ENCODE measurements at places on chromosomes 6 and 20.

- no peak for DNase-seq
Measured at GRCh38 chr6:37868447-37868825, 48.9 kb downstream of the ZFAND3 start.

DNA sequence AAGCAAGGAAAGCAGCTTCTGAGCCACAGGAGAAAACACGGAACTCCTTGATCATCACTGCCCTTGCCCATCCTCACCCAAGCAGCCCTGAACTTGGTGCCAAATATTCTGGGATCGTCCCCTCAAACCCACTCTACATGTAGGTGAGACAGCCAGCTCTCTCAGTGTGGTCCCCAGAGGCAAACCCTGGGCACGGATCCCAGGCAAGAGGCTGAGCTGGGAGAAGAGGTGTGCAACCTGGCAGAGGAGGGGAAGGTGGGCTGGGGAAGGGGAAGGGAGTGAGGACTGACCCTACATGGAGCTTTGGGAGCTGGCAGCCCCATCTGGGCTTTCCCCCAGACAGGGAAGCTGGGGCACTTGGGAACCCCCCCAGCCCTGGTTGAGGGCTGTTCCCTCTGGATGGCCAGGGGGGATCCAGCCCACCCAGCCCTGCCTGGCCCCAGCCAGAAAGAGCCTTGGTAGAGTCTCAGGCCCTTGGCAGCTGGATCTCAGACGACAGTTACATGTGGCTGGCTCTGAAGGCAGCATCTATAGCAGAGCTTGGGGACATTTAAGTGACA lies 186.2 kb upstream of the CST7 start:
- no peak for DNase-seq

DNA sequence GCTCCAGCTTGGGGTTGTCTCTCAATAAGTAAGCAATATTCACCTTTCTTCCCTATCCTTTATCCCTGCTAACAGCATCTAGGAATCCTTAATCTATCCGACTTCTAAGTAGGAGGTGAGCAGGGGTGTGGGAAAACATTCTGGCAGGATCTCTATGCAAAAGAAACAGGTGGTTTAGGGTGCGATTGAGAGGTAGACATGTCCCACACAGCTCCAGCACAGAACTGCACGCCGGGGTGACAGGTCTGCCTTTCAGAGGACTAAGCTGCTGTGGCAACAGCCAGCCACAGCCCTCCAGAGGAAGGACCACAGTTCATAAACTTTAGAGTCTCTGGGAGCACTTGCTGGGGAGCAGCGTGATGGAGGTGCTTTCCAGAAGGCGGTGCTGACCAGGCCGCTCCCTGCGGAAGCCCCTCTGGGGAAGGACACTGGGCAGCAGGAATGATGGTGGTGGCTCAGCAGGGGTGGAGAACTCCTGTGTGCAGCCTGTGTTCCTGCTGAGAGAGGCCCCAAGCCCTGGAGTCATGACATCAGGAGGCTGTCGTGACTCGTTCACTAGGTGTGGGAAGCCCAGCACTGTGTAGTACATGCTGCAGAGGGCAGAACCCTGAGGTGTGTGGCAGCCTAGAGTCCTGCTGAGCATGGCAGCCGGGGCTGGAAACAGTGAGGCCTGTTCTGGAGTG lies 509.6 kb downstream of the PRKN start:
- no peak for DNase-seq

DNA sequence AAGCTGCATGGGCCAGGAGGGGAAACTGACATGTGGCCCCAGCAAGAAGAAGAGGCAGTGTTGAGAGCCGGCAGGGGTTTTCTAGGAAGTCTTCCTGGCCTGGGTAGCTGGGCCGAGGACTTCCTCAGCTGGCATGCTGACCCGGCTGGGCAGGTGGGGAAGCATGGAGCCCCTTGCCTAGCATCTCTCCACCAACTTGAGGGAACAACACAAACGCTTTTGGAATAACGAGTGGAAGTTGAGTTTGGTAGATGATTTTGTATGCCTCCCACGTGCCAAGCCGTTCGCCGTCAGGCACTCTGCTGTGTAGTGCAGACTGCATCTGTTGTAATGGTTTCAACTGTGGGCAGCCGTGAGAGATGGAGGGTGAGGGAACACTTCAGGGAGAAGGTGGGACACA lies 7.3 kb downstream of the TMEM181 start:
- no peak for DNase-seq

GRCh38 chr20:36350439-36350838 lies 44.3 kb downstream of the DLGAP4 start:
- no peak for DNase-seq

- no peak for DNase-seq
Measured at GRCh38 chr20:59071216-59071615, 28.6 kb upstream of the PRELID3B start.

- DNase-seq = peak; percentile 60
Measured at GRCh38 chr6:151452750-151453427, 963 bp upstream of the RMND1 start.

DNA sequence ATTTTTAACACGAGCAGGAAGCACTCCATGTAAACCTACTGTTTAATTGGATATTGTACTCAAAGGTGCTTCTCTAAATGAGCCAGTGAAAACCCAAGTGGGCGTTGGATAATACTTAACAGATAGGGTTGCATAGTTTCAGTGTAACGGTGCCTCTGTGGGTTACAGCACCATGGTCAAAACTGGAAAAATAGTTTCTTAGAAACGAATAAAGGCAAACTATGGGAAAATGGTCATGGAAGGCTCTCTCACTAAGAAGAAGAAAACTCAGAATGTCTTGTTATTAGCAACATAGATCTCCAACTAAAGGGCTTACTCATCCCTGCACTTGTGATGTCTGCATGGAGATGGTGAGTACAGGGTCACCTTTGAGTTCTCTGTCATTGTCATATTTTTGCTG lies 59.1 kb upstream of the NEDD9 start:
- no peak for DNase-seq
